ENCODE measurements at places on chromosomes 12 and 14.

GRCh38 chr14:105537580-105538474 is 11.4 kb downstream of the TMEM121 start:
- DNase-seq: peak; percentile 61

GRCh38 chr14:24281636-24282035 is 10.2 kb upstream of the RABGGTA start:
- no peak for DNase-seq

- no peak for DNase-seq
These were observed 75.9 kb downstream of the NINJ2 start for GRCh38 chr12:587132-588023.

DNA sequence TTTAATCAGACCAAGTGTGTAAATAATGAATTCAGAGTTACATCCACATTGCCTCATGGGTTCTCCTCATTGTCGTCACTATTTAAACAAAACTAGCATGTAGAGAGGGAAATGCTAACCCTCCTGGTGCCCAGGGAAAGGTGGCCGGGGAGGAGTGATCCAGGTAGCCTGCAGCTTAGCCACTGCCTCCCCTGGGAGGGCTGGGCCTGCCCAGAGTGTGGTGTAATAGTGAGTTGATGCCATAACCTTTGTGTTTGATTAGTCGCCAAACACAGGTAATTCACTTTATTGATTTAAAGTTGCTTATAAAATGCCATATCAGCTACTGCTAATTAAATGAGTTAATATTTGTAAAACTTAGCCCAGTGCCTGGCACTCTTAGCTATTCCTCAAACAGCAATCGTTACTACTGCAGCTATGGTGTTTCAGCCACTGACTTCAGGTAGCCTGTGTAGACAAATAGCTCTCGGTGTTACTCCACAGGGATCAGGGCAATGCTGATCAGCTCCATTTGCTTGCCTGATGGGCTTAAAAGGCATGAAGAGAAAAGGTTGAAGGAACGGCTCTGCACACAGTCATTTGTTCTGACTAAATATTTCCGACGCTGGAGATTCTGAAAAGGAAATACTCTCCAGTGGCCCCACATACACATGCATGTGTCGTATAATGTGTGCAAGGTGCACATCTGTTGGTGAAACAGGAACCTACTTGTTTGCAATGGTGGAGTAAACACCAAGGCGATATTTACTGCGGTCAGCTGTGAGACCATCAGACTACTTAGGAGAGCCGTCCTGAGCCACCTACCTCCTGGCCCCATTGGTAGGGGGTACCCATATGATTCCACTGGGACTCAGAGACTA is 45.7 kb upstream of the PRMT8 start:
- DNase-seq: no peak

DNA sequence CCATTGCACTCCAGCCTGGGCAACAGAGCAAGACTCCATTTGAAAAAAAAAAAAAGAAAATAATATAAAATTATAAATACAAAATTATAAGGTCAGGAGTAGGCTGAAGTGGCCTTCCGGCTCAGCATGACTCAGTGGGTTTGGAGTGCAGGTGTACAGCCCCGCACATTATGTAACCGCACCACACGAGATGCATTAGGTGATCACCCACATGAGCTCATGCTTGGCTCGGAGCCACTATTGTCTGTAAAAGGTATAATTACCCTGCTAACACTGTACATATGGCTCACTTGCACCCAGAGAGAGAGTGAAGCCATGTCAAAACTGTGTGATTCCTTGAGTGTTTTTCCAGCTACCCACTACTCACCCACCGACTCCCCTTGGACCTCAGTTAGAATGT is 557.0 kb downstream of the SLC6A15 start:
- no peak for DNase-seq

DNA sequence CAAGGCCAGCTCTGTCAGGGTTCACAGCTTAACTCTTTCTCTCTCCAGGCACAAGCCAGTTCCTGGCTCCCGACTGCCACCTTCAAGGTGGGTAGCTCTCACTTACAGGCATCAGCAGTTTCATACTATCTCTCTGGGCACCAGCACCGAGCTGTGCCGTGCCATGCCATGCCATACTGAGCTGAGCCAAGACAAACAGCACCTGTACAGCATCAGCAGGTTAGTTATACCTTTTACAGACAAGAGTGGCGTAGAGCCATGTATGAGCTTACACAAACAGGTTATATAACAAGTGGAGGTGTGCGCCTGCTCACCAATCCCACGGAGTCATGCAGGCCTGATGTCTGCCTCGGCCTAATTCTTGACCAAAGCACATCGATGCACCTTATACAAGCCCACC is 1098.7 kb downstream of the AACS start:
- DNase-seq: no peak

DNA sequence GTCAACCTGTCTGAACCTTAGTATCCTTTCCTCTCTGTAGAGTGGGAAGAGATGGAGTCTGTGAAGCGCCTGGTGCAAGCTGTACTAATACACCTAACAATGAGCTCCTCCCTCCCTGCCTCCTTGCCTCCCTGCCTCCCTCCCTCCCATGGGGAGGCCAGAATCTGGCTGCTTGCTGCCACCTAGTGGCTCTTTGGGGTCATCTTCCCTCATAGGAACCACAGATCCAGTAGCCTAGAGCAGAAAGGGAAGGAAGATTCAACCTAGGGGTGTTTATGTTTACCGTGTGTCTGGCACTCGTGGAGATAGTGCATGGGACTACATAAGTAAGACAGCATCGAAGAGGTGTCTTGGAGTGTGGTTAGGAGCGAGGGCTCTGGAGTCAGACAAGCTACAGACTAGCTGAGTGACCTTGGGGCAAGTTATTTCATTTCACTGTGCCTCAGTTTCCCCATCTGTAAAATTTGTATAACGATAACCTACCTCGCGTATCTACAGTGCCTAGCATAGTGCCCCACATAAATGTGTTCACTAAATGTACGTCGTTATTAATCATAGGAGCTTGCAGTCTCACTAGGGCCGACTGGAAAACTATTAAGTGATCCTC is 35.5 kb upstream of the TSPAN9 start:
- DNase-seq: peak; percentile 57

- no peak for DNase-seq
These were observed 265.7 kb upstream of the MGAT4C start for GRCh38 chr12:86521870-86522269.

DNA sequence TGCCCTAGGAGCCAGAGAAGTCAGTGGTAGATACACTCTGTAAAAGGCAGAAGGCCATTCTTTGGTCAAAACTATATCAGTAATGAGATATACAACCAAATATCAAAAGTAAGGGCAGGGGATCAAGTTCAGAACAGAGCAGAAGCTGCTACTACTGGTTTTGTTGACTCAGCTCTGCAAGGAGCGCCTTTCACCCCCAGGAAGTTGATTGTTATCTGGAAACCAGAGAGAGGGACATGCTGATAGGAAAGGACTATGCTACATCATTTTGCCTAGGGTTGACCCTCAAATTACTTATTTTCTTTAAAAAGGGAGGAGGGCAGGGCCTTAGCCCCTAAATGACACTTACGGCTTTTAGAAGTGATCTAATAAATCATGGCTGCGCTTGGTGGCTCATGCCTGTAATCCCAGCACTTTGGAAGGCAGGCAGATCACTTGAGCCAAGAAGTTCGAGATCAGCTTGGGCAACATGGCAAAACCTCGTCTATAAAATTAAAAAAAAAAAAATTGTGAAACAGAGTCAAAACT is 194.0 kb downstream of the KLHL28 start:
- DNase-seq: no peak

GRCh38 chr14:32417956-32418552 is 89.0 kb downstream of the AKAP6 start:
- DNase-seq: no peak

GRCh38 chr14:103889313-103890051 is 38.8 kb upstream of the TDRD9 start:
- DNase-seq: no peak

- DNase-seq: no peak
These were observed 319.3 kb upstream of the NOVA1 start for GRCh38 chr14:26917086-26917485.

DNA sequence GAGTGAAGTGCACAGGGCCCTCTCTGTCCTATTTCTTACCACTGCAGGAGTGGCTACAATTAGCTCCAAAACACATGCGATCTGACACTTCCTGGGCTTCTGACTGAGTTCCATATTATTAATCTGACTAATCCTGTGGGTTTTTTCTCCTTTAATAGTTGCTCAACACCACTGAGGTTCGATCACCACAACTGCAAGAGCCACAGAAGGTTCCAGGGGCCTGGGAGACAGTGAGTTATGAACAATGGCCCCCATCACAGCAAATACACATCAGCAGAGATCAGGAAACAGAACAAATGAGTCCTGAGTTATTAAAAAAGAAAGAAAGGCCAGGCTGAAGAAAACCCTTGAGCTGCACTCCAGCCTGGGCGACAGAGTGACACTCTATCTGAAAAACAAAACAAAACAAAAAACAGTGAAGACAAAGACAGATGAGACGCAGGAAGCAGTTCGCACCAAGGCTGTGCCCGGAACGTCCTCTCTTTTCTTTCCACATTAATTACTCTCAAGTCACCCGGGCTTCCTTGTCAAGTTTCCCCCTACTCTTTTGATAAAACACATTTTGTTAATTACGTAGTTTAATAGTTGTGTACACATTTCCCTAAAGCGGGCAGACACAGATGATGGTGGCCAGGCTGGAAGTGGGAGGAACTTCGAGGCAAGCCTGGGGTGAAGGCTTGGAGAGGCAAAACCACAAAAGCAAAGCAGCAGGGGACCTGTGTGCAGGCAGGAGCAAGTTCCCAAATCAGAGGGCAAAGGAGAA is 42.7 kb downstream of the CDC42BPB start:
- no peak for DNase-seq

GRCh38 chr14:104321802-104322130 is 183.4 kb downstream of the KIF26A start:
- DNase-seq: no peak

DNA sequence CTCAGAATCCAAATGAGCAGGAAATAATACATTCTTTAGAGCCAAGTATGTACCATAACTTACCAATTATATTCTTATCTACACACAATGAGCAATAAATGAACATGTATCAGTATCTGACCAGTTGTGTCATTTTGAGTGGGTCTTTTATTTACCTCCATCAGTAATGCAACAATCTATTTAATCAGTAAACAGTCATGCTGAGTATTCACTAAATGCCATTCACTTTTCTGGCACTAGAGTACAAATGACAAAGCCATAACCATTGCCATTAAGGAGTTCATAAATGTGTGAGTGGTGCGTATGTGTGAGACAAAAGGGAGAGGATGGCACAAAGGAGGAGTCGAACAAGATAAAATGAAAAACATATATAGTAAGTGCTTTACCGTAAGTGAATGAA is 1.5 kb upstream of the STRAP start:
- DNase-seq: no peak

- DNase-seq: no peak
These were observed 80.3 kb downstream of the ADGRD1 start for GRCh38 chr12:131033886-131034482.

DNA sequence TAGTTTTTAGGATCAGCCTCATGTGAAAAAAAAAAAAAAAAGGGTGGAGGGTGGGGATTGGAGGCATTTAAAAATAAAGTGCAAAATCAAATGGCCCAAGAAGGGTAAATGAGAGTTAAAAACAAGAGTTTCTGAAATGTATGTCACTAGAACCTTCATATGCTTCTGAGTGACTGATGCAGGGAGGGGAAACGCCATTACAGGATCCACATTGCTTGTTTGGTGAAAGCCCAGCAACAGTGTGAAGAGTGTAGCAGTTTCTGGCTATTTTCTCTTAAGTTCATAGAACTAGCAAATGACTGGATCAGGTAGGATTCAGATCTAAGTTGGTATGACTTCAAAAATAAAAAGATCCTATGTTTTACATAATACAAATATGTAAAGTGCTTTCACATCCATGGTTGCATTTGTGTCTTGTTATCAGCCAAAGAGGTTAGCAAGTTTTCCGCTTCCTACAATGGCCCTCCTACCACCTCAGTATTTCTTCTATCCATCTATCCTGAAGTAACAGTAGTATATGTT is 2.9 kb downstream of the CHPT1 start:
- DNase-seq: no peak

DNA sequence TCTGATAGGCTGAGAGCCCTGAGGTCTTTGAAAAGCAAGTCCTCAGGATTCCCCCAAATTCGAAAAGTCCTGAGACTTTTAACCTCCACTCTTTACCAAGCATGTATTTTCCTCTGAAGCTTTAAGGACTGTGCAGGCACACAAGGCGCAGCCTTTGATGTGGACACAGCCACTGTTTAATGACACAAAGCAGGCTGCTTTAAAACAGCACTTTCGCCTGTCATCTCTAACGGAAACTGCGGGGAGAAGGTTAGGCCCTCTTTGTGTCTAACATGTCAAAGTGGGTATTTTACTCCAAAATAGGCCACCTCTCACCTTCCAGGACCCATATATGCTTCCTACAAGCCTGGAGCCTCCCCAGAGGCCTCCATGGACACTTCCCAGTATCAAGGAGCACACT is 159.2 kb downstream of the GCH1 start:
- no peak for DNase-seq

- DNase-seq: no peak
These were observed 8.1 kb downstream of the RFLNA start for GRCh38 chr12:124302807-124303578.

DNA sequence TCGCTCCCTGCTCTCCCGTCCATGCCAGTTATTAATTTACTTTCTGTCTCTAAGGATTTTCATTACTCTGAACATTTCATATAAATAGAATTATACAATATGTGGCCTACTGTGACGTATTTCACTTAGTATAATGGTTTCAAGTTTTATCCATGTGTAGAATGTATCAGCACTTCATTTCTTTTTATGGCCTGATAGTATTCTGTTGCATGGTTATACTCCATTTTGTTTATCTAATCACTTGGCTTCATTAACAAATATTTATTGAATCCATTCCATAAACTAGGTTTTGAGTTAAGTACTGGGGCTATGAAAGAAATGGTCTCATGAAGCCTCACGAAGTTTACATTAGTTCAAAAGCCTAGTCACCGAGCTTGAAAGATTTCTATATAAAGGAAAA is 7.6 kb downstream of the GPR65 start:
- DNase-seq: no peak

DNA sequence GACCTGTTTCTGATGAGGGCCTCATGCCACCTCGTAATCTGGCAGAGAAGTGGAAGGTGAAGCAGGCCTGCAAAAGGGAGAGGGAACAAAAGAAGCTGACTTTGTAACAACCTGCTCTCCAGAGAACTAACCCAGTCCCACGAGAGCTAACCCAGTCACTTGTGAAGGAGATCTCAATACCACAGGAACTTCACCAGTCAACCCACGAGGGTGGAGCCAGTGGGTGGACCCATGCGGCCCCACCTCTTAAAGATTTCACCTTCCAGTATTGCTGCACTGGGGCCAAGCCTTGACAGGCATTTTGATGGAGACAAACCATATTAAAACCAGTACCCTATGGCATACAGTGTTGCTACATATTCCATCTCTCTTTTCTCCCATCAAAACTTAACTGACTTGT is 55.1 kb downstream of the SERPINA10 start:
- DNase-seq: no peak

- no peak for DNase-seq
These were observed 7.7 kb downstream of the SLC7A7 start for GRCh38 chr14:22807432-22808087.

- DNase-seq: no peak
These were observed 80.8 kb downstream of the GPR65 start for GRCh38 chr14:88085736-88086135.
